Naive B cell (primary cell): ENCODE measurements at places on chromosomes 7 and 10.
A peak's percentile ranks its signal among the peaks of the same experiment; 100 is the strongest.

GRCh38 chr10:131943021-131943814, 38.5 kb downstream of the BNIP3 start:
- DNase-seq, result no peak

GRCh38 chr7:1691601-1692514, 21.8 kb downstream of the ELFN1 start:
- no peak for DNase-seq

DNA sequence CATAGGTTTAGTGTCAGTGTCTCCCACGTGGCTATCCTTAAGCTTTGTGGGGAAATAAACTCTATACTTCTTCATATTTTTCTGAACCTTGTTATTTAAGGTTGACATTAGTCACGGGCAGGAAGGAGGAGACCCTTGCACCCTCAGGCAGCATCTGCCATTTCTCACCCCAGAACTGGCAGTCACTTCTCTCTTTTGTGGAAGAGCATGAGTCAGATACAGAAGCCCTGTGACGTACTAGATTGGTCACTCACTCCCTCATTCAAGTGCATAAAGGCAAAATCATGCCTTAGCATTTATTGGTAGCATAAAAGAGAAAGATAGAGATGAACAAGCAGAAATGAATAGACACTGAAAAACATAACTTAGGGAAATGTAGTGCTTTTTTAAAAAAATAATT, 206.0 kb upstream of the MDFIC start:
- DNase-seq, result no peak

DNA sequence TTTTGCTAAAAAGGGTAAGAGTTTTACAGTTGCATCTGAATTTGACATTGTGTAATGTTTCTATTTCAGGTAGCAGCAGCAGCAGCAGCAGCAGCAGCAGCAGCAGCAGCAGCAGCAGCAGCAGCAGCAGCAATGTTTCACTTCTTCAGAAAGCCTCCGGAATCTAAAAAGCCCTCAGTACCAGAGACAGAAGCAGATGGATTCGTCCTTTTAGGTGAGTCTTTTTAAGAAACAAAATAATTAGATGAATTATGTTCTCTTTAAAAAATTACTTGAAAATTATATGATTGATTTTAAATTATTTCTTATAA, 32.6 kb downstream of the UMAD1 start:
- DNase-seq, result no peak

- DNase-seq, result no peak
These were observed 42.3 kb downstream of the BRI3 start for GRCh38 chr7:98323597-98324322.

- DNase-seq, result peak; percentile 46
These were observed 182.0 kb downstream of the REEP3 start for GRCh38 chr10:63703113-63703670.

DNA sequence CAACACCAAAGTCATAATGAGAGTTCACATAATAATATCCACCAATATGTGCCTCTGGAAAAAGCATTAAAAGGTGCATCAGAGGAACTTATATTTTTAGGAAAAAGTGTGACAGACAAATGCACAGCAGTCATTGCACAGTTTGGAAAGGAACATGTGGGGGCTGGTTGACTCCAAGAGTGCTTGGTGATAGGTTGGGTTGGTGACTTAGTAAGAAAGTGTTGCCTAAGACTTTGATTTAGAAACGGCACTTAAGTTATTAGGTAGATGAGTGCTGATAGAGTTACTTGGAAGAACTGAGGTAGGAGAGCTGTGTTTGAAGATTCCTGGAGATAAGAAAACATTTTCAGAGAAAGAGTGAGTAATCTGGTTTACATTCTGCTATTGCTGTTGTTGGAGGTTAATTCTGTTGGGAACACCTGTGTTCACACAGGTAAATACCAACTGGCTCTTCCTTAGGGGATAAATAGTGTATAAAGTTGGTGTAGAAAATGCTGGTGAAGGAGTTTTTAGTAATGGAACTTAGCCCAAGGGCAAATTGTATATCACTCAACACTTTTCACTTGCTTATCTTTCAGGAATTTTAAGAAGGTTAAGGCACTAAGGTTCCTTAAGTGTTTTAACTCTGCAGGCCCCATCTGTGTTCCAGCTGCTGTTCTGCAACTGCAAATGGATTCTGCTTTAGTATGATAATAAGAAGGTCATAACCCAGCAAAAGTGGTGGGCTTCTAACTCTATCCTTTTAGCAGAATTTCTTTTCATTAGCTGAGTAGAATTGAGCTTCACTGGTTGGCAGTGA, 196.1 kb downstream of the NSUN6 start:
- no peak for DNase-seq

DNA sequence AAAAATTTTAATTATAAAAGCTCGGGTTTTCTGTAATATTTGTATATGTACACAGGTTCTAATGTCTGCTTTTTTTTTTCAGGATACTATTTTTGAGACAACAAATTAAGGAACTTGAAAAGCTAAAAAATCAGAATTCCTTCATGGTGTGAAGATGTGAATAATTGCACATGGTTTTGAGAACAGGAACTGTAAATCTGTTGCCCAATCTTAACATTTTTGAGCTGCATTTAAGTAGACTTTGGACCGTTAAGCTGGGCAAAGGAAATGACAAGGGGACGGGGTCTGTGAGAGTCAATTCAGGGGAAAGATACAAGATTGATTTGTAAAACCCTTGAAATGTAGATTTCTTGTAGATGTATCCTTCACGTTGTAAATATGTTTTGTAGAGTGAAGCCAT, 57.9 kb upstream of the BAMBI start:
- no peak for DNase-seq

GRCh38 chr7:44782460-44782859, 14.0 kb upstream of the PPIA start:
- DNase-seq, result no peak

- DNase-seq, result no peak
These were observed 60.5 kb downstream of the SEMA3C start for GRCh38 chr7:80858141-80858903.

GRCh38 chr7:151351967-151352366, 10.4 kb downstream of the NUB1 start:
- peak; percentile 67 for DNase-seq

DNA sequence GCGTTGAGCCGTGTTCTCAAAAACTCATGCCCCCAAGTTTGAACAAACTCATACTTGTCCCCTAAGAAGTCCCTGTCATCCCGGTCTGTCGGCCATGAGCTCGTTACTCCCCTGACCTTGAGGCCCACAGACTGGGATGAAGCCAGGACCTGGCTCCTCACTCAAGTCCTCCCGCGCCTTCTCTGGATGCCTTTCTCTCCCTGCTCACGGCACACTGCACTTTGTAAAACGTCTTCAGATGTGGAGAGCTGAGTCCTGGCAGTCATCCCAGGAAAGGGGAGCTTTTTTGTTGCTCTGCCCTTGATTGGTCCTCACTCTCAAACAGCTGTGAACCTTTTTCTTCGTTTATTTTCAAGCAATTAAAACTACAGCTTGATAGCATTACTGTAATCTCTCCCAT, 110.8 kb downstream of the JAZF1 start:
- DNase-seq, result no peak

DNA sequence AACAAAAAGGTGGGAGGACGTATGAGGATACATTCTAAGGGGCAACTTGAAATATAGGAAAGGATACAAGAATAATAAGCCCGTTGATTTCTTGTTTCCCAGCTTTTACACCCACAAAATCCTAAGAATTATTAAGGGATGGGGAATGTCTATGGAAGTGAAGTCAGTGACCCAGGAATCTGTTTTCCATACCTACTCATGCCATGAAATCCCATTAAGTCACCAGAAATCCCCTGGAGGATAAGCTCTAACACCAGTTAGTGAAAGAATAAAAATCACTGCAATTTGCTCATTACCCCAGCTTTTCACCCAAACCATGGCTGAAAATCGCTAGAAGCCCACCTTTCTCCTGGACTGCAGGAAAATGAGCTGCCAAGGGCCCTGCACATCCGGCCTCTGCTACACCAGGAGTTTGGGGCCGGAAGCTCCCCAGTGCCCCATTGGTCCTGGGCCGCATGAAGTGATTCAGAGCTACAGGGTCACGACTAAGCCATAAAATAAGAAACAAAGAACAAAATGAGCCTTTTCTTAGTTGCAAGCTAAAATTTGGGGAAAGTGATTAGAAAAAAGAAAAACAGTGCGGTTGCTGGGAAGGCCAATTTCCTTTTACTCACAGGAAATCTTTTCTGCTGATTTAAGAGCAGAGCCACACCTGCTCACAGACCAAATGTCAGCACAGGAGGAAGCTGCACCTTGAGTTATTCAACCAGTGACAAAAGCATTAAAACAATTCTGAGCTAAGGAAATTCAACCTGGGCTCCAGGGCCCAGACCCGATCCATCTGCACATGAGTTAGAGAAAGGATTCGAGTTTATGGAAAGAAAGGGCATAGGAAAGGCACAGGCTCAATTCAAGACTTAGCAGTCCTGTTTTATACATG, 40.3 kb downstream of the HIPK2 start:
- no peak for DNase-seq

DNA sequence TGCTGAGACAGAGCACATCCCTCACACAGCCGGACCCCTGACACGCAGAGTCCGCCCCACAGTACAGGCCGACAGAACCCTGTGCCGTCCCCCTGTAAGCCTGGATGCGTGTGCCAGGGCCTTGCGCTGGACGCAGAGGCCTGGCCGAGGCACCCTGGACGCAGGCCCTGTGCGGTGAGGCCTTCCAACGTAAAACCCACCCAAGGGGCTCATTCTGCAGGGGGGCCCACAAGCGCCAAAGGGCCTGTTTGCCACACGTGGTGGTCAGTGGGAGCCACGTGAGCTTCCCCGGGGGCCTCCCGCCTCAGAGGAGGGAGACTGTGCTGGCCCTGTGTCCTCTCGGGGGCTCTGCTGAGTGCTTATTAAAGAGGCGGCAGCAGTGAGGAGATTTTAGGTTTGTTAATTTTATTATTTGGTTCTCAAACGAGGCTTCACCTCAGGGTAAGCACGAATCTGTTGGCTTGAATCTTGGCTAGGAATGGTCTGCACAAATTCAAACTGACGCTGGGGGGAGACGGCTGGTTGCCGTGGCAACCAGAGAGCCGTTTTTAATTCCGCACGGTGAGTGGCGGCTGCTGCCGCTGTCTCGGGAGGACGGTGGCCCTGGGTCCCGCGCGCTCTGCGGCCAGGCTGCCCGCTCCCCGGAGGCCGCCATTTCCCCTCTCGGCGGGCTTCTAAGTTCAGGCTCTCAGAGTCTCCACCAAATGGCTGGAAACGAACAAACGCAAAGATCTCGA, 4.9 kb upstream of the ADGRA1 start:
- DNase-seq, result no peak

DNA sequence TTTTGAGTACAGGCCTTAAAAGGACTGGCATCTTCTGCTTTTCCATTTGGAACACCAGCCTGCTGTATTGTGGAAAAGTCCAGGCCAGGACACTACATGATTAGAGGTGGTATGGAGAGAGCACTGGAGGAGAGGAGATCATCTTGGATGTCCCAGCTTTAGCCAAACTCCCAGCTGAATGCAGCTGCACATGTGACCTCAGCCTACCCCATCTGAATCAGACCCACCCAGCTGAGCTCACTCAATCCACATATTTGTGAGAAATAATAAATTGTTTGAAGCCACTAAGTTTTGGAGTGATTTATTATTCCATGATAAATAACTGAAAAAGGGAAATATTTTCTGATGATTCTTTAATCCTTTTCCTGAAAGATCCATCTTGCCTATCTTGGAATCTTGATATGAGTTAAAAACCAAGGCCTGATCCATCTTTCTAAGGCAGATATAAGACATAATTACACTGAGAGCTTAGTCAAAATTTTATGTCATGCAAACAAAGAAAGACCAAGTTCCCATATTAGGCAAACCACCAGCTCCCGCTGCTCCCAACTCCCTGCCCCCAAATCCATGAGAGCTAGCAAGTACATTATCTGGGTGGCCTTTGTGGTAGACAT, 55.1 kb upstream of the TRIL start:
- DNase-seq, result no peak

DNA sequence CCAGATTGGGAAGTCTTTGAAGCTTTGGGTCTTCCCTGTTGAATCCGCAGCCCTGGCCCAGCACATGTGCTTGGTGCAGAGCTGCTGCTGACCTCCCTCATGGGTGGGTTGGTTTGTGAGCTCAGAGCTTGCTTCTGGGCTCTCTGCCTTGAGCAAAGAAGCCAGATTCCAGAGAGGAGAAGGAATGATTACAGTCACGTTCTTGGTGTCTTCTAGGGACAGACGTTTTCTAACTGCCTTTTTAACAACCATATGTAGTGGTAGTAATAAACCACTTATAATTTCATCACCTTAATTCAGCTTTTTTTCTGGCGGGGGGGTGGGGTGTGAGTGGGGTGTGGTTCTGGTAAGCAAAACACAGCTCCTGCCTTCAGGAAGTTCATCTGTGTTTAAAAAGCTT, 39.5 kb downstream of the LRMDA start:
- no peak for DNase-seq

- DNase-seq, result no peak
These were observed 739 bp upstream of the CCDC186 start for GRCh38 chr10:114174695-114175188.

DNA sequence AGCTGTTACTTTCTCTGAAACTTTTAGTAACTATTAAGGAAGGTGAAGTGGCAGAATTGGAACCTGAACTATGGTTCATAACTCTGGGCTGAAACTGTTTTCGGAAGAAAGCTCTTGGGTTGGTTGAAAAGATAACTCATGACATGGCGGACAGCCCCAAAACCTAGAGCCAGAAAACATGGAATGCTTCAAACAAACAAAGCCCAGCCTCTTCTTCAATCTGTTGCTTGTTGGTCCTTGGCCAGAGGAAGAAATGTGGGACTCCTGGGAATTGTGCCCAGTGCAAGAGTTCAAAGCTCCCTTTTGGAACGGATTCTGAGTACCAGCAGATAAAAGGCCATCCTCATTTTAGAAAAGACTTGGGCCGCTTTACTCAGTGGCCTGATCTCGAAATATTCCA, 52.9 kb upstream of the CACNB2 start:
- DNase-seq, result no peak

DNA sequence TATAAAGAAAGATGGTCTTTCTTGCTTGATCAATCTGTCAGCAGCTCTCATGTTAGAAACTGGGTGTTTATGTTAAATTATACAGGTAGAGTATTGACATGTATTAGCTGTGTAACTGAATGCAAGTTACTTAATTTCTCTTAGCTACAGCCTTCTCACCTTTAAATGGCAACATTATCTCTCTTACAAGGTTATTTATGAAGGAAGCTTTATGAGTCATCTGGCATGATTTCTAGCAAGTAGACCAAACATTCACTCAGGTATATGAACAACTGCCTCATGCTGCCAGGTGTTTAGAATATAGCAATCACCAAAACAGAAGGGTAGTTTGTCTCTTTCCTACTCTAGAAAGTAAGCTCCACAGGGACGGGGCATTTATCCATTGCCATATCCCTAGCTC, 8.5 kb downstream of the ARL4A start:
- no peak for DNase-seq

DNA sequence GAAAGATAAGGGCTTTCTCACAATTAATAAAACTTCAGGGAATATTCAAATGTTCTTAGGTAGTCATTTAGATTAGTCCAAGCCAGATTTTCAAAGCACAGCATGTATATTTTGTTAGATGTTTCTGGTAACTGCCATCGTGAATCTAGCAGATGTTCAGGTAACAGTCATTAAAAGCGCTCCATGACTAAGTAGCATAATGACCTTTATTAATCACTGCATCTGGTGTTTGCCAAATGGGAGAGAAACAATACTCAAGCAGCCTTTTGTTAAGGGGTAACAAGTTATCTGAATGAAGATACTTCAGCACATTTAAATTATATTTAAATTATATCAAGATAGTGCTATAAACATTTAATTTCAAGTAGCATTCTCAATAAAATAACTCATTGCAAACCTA, 47.5 kb downstream of the USP6NL start:
- DNase-seq, result no peak
